Lung microvascular endothelial cell (primary cell): ENCODE measurements at places on chromosomes 3 and 15. TPM values are rescaled to one million over a fixed set of nuclear protein-coding genes. Genes with fewer than 3 reads are reported as not detected.

PRR20G gene
- total RNA-seq = not detected in 2 replicates

RTP1 gene
- total RNA-seq = not detected in 2 replicates

PAQR5 gene
- total RNA-seq = not detected in 2 replicates

TRH gene
- total RNA-seq = not detected in 2 replicates

DNA sequence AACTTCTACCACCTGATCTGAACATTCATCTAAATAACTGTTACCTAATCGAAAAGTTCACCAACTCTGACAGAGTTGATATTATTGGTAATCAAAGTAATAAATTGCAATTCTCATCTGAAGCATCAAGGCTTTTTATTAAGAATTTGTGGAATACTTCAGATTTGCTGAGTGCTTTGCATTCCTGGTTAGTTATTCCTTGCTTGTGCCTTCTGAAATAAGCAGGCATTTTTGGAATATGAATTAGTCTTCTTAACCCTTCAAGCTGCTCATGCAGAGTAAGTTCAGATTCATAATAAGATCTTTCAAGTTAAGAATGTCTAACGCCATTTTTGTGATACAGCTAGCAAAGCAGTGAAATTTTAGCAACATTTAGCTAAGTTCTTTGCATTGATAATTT lies 188.5 kb downstream of the ALCAM start:
- DNase-seq = no peak

- DNase-seq = peak; percentile 51
These were observed 26.2 kb downstream of the TRAK1 start for GRCh38 chr3:42117175-42118008.

DNA sequence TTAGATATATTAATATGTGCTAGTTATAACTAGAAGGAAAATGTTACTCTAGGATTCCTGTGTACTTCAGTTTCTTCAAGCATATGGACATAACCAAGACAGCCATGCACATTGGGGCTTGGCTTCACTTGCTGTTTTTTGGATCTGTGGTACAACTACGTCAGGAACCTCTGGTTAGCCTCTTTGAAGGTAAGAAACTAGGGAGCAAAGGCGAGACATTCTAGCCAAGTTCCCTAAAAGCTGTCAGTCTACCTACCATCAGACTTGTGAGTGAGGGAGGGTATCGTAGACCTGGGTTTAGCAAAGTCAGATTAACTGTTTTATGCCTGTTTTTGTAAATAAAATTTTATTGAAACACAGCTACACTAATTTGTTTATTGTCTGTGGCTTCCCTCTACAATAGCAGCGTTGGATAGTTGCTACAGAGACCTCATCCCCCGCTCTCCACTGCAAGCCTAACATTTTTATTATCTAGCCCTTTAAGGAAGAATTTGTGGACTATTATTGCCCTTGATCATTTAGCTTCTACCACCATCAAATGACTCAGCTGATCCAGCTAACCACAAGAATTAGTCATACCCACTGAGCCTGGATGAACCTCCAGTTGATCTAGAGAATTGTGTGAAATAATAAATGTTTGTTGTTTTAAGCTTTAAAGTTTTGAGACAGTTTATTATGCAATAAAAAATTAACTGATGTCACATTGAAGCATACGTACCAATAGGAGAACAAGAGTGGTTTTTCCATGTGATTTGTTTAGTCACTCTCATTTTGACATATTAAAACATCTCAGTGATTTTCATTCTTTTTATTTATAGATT lies 58.1 kb downstream of the RSRC1 start:
- peak; percentile 94 for DNase-seq

DNA sequence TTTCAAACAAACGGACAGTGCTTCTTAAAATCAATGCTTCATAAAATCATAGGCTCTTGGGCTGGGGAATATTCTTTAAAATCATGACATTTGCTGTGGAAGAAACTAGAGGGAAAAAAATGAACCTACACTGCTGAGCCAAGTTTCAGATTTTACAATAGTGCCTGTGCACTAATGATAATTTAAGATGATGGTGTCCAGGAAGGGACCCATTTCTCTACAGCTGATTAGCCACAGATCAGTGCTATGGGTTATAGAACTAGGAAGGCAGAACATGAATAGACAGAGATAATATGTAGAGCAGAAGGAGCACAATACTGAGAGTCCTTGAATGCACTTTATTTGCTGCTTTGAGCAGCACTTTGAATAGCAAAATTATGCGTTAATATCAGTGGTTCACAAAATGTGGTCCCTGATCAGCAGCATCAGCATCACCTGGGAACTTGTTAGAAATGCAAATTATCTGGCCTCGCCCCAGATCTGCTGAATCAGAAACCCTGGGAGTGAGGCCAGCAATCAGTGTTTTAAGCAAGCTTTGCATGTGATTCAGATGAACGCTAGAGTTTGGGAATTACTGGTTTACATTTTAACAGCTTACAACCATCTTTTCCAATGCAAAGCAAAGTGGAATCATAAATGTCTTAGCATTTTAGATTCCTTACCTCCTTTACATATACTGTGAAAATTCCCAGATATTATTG lies 135.8 kb upstream of the ANKRD28 start:
- DNase-seq = no peak

DNA sequence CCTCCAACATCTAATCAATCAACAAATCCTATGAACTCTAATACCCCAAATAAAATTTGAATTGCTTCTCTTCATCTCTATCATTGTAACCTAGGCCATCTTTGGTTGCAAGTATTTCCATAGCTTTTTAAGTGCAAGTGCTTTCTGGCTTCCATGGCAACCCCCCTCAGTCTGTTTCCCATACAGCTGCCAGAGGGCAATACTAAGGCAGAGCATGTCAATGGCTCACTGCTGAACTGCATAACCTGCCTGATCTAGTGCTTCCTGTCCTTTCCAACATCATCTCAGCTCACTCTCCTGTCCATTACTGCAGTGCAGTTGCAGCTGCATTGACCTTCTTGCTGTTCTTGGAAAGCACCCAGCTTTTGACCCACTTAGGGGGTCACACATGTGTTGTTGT lies 198.4 kb downstream of the WNT5A start:
- DNase-seq = no peak

- no peak for DNase-seq
These were observed 19.7 kb downstream of the CFAP100 start for GRCh38 chr3:126414406-126414805.

DNA sequence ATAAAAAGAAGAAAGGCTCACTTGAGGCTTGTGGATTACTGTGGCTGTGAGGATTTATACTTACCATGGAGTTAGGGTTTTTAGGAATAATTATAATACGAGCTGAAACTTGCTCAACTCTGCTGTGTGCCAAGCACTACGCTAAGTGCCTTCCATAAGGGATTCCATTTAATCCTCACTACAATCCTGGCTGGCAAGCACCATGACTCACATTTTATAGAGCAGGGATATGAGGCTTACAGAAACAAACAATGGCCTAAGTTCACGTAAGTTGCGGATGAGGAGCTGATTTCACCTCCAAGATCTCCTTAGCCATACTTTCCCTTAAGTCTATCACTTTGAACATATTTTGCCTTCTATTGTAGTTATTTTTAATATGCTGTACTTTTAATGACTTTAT lies 43.9 kb upstream of the ARL8B start:
- DNase-seq = no peak

DNA sequence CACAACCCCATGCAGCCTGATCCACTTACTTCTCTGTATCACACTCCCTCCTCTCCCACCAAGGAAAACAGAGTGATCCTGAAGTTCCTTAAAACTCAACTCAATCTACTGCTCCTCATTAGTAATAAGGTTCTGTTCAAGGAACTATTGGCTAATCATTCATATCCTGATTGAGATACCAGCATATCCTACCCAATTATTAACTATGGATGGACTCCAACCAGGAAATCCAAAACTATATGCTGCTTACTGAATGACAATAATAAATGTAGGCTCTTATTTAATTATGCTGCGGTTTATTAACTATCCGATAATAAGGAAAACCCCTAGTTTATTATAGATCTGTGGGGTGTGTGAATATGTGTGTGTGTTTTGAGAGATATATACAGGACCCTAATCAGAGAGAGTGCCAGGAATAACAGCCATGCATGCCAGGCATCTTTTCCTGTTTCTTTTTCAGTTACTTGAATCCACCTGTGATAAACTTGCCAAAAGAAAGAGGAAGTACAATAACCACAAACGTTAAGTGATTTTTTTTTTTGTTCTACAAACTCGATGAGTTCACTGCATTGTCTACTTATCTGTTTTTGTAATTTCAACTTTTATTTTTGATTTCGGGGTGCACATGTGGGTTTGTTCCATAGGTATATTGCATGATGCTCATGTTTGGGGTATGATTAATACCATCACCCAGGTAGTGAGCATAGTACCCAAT lies 1031.7 kb upstream of the CFAP20DC start:
- no peak for DNase-seq
